Cardiac septum (tissue), 1 donor: ENCODE measurements at places on chromosomes 1 and 21.

DNA sequence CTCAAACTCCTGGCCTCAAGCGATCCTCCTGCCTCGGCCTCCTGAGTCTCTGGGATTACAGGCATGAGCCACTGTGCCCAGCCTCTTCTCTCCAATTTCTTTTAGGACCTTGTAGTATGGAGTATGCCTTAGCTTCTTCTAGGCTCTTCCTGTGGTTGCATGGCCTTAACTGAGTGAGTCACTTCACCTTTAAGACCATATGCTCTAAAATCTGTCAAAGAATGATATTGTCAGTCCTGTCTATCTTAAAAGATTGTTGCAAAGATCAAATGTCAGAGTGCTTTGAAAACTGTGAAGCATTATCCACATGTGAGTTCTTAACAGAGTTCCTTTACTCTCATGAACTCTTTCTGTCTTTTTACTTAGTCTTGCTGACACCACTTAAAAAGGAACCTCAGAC lies 37.2 kb downstream of the ATP2B4 start:
- no peak for DNase-seq

DNA sequence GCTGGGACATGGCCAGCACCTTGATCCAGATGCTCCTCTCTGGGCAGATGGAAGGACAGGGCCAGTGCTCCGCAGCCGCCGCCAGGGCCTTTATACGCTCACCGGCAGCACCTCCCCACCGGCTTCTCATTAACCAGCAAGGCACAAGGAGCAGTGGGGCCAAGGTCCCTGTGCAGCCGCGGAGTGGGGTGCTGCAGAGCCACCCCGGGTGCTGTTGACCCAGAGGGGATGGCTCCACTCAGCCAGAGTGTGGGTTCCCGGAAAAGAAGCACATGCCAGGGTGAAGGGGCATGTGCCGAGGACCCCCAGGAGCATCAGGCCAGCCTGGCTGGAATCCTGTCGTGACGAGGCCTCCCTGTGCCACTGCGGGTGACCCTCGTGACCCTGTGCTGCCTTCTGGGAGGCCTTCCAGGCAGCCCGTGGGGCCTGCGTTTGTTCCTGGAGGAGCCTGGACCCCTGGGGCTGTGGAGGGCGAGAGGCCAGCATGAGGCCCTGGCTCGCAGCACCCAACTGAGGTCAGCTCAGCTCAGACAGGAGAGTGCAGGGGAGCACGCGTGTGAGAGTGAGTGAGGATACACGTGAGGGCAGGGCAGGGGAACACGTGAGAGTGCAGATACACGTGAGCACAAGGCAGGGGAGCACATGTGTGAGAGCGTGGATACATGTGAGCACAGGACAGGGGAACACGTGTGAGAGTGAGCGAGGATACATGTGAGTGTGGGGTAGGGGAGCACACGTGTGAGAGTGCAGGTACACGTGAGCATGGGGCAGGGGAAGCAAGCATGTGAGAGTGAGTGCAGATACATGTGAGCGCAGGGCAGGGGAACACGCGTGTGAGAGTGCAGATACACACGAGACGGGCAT lies at the start of gene FTCD:
Gene FTCD, minus strand, starts transcription at position 66 of the 864 bp plus-strand sequence. Its CDS starts 56 bp downstream, at position 10.
- DNase-seq, result peak; percentile 72

GRCh38 chr1:221724931-221725605 lies 16.8 kb downstream of the DUSP10 start:
- no peak for DNase-seq

DNA sequence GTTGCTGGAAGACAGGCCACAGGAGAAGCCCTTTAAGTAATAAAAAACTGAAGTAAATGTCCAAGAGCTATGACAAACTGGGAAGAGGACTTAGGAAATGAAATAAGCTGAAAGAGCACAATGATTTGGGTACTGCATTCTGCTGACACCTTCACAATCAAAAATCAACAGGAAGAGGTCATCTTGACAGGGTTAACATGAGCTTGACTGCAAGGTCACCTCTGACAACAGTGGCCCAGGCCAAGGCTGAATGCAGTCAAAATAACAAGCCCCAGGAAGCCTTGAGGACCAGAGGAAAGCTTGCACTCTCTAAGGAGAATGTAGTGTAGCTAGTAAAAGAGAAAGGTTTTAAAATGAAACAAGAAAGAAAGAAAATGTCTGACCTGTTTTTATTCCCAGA lies 179.3 kb downstream of the SEC16B start:
- DNase-seq, result no peak

DNA sequence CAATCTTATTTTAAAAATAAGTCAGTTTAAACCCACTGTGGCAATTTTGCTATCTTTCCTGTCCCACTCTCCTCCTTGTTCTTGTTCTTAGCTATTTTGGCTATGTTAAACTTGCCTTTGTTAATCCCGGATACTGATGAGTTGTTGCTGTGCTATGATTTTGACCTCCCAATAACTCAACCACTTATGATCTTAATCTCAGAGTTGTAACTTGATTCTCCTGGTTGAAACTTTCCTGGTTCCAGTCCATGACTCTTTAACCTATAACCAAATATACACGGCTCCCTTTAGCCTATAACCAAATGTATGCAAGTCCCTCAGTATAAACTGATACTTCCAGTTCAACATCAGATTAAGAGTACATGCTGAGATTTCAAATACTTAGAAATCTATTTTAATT lies 15.6 kb upstream of the ACADM start:
- DNase-seq, result no peak

DNA sequence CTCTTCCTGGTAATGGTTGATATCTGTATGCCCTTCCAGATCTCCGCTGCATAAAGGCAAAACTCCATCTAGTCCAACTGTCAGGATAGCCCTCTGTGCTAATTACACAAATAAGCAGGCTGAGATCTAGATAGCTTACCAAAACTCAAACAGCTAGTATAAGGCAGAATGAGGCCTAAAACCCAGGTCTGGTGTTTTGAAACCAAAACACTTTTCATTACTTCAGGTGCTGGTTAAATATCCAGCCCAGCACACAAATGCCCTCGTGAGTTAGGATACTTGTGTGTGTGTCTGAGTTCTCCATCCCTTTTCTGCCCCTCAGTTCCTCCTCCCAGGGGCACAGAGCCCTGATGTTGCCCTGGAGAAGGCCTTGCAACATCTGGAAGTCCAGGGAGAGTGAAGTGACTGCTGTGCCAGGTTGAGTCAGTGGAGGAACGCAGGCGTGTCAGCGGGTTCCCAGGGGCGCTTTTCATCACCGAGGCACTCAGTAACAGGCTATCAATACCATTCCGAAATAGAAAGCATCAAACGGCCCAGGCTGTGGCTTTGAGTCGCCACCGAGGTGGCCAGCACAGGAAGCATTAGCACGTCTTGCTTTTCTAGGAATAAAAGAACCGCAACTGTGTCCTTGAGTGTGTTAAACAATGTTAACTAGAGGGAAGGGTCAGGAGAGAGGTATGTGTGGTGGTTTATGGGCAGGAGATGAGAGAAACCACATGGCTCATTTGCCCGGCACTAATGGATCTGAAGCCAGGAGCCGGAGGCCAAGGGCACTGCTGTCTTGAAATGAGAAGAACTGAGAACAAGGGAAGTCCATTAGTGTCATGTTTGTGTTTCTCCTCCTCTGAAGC lies 90.7 kb upstream of the WLS start:
- no peak for DNase-seq

- DNase-seq, result no peak
These were observed 95.6 kb downstream of the ASH1L start for GRCh38 chr1:155466996-155467395.

DNA sequence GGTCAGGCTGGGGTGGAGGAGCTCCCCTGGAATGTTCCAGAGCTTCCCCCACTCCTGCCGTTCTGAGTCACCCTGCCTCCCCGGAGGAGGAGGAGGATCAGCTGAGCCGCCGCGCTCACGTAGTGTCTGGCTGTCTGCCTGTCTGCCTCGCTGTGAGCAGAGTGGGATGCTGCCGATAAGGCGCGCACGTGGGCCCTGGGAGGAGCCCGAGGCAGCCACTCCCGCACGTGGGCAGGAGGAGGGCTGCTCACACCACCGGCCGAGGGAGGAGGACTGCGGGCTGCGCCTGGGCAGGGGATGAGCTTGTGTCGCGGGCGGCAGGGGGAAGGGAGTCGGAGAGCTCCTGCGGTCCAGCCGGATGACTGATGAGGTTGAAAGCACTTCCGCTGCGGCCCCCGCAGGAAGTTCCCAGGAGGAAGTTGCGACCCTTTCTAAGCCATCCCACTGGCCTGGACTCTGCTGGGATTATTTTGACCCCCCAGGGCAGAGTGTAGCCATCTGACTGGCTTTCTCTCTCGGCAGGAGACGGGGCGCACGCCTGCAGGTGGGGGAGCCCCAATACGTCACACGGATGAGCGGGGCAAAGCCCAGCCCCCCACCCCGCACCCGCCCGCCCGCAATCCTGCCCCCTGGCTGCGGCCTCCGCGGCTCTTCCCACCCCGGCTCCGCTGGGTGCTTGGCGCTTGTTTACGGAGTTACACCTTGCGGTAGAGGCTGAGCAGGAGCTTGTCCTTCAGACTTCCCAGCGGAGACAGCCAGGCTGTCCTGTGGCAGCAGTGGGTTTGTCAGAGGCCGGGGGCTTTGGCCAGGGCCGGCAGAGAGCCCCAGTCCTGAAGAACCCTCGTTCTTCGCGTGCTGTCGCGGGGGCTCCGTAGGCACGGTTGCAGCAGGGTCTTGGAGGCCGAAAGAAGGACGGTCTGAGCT lies 9.8 kb downstream of the PDXK start:
- DNase-seq, result peak; percentile 98

- DNase-seq, result no peak
These were observed 45.1 kb downstream of the PDPN start for GRCh38 chr1:13628711-13629110.

DNA sequence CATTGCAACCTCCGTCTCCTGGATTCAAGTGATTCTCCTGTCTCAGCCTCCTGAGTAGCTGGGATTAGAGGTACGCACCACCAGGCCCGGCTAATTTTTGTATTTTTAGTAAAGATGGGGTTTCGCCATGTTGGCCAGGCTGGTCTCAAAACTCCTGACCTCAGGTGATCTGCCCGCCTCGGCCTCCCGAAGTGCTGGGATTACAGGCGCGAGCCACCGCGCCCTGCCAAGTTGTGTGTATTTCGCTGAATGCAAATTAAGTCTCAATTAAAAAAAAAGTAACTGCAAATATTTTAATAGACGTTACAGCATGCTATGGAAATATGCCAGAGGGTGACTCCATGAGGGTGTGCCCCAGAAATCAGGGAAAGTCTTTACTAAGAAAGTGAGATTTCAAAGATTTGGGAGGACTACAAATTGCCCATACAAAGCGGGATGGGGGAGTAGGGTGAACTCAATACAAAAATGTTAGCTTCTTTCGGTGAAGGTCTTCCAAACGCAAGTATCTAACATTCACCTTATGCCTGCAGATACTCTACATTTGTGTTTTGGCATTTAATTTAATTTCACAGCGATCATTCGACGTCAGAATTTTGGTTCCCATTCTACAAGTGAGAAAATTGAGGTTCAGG lies 85.6 kb downstream of the NKAIN1 start:
- DNase-seq, result no peak

- DNase-seq, result peak; percentile 83
These were observed 414 bp downstream of the TMEM51 start for GRCh38 chr1:15153842-15154479.

DNA sequence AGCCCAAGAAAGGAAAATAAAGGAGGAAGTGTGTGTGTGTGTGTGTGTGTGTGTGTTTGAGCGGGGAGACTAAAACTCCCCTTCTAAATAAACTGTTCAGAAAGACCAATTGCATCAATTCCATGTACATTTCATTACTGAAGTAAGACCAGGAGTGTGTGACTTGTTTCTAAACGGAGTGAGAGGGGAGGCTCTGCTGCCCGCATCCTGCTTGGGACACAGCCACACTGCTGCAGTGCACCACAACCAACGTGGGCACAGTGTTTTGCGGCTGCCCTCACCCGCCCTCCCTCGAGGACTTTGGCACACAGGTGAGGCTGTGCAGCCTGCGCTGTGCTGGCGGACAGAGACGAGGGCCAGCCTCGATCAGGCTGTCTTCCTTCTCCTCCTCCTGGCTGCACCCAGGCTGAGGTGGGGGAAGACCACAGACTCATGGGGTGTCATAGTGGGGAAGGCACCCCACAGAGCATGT lies 31.0 kb upstream of the H6PD start:
- DNase-seq, result no peak

GRCh38 chr1:169486281-169487051 lies 722 bp upstream of the SLC19A2 start:
- no peak for DNase-seq

- no peak for DNase-seq
These were observed 2.6 kb upstream of the LUZP1 start for GRCh38 chr1:23171181-23171755.

DNA sequence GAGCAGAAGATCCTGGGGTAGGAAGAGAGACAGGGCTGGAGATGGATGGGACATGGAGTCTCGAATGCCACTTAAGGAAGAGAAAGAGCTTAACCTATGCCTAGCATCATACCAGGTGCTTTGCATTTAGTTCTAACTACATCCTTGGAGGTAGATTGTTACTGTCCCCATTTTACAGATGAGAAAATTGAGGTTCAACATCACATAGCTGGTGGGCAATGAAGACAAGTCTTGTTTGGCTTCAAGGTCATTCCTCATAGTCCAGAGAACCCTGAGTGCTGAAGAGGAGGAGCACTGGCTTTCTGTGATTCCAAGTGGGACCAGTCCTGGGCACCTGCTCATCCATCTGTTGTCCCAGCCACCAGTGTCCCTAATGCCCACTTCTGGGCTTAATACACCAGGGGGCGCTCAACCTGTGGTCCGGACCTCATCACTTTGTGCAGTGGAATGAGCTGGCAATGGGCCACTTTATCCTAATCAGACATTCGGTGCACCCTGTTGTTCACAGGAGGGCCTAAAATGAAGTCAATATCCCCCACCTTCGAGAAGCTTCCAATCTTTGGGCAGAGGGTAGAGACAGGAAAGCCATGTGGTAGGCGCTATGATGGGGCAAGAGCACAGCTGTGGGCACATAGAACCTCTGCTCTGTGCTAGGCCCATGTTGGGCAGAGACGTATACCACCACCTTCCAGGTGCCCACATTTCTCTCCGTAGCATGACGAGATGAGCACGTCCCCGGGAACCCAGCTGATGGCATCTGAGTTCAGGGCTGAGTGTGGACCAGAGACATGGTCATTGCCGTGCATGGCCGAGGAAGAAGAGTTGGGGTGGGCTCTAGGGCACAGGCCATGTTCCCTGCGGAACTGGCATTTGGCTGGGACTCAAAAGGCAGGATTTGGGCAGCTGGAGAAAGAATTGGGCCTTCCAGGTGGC lies 9.2 kb downstream of the RPS6KA1 start:
- DNase-seq, result no peak

DNA sequence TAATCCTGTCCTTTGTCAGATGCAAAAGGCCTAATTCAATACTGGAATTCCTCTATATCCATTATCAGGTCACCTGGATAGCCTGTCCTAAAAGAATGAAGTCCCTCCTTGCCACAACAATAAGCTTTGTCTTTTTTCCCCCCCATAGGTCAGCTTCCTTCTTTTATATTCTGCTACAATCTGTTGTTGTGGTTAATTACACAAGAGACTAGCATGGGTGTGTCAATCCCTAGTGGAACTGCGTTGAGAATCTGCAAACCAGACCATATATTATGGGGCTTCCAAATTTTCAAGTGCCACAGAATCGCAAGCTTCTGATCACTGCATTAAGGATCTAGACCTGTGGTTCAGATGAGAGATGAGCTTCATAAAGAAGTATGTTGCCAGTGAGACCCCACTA lies 349.6 kb downstream of the SMYD3 start:
- no peak for DNase-seq

- no peak for DNase-seq
These were observed 447.3 kb downstream of the AGBL4 start for GRCh38 chr1:49576327-49576901.

- DNase-seq, result no peak
These were observed 132.9 kb upstream of the WNT4 start for GRCh38 chr1:22275626-22276395.

GRCh38 chr21:38909929-38910328 lies 104.2 kb downstream of the ETS2 start:
- DNase-seq, result no peak
